ENCODE measurements at places on chromosomes 6 and 20.

DNA sequence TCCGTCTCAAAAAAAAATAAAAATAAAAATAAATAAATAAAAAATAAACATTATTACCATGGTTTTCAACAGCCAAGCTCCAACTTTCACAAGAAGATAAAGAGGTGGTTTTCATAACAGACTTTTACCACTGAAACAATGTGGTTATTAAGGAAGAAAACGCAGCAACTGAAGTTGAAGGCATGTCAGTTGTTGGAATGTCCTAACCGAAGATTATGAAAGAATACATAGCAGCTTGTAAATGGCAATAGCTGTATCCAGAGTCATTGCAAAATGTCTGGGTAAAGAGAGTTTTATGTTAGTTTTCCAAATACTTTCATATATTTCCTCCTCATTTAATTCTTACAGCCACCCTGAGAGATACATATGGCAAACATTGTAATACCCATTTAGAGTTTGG lies 161.6 kb upstream of the MARCKS start:
- DNase-seq: no peak

GRCh38 chr6:40640599-40641227 lies 53.5 kb upstream of the LRFN2 start:
- no peak for DNase-seq

DNA sequence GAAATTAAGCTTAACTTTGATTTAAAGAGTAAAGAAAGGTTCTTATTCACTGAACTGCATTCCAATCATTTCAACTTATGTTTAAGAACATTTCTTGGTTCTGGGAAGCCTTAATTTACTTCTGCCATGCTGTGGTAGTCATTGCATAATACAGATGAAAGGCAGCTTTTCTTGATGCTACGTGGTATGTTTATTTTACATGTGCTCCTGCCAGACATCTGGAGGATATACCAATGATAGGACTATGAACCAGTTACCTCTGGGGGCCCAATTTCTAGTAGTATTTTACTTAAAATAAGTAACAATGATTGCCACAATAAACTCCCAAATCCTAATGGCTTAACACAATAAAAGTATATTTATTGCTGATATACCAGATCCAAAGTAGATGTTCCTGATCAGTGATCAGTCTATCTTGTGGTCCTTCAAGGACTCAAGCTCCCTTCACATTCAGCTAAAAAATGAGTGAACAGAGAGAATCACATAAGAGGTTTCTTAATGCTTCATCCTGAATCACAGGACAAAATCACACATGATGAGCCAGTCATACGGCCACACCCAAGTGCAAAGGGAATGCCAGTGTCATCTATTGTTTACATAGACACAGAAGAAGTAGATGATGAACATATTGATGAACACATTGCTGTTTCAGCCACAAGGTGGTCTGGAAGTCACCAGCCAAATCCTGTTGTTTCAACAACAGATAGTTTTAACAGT lies 56.5 kb upstream of the CCN2 start:
- no peak for DNase-seq

- DNase-seq: no peak
Observed at GRCh38 chr6:20479060-20479459, 55.2 kb upstream of the CDKAL1 start.

- no peak for DNase-seq
Observed at GRCh38 chr6:100382031-100382430, 82.7 kb downstream of the SIM1 start.

DNA sequence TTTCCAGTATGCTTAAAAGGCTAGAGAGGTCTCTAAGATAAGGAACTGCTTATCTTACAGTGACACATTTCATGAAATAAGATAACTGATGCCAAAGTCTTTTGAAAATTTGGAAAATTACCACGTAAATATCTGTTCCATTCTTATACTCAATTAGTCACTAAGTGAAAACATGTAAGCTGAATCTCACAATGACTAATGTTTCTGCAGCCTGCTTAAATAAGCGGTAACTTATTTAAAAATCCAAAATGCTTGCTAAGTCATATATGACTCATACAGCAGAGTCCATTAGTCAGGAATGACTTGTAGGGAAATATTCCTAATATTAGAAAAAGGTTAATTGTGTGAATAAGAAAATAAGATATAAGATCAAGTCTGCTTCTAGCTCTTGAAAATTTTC lies 27.8 kb upstream of the LGSN start:
- no peak for DNase-seq

DNA sequence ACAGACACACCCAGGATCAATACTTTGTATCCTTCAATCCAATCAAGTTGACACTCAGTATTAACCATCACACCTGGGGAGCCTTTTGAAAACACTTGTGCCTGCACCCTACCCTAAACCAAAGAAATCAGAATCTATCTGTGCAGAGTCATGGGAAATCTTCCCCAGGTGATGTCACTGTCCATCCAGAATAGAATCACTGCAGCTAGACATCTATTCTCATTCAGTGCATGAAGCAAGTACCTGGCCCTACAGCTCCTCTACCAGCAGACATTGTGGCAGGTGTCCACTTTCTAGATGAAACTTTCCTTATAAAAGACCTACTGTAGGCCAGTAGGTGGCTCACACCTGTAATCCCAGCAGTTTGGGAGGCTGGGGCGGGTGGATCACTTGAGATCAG lies 262.4 kb upstream of the MARCKS start:
- no peak for DNase-seq

GRCh38 chr6:34544776-34545471 lies 11.2 kb downstream of the SPDEF start:
- no peak for DNase-seq

GRCh38 chr6:52704060-52704459 lies 33.1 kb downstream of the TMEM14A start:
- no peak for DNase-seq

DNA sequence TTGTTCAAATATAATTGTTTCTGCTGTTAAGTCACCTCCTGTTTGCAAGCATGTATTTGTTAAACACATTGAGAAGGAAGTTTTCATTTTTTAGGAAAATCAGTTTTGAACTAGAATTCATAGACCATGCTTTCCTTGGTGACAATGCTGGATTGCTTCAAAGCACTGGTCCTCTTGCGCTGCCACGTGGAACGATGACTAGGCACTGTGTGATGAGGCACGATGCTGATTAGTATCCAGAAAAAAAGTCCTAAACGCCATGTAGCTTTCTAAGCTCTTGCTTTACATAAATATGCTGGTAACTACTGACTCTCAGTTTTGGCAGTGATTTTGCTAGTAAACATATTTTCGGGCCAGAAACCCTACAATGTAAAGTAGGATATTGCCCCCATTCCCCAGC lies 11.1 kb upstream of the EXOC2 start:
- no peak for DNase-seq

GRCh38 chr6:36361071-36361470 lies 24.4 kb upstream of the BNIP5 start:
- no peak for DNase-seq

Data from stimulated activated CD4-positive, alpha-beta T cell treated with anti-CD3 and anti-CD28 coated beads, Interleukin-1b, Interleukin-23, amount 100 ng/mL, for 48 hours (primary cell).